ENCODE measurements at places on chromosomes 5 and 9. TPM values are rescaled to one million over a fixed set of nuclear protein-coding genes. Genes with fewer than 3 reads are reported as not detected.

The ESM1 gene
- 0.49 TPM for total RNA-seq

The RUSC2 gene
- total RNA-seq: 65.8 TPM

The CCDC69 gene
- 51.9 TPM for total RNA-seq

The DNAJC25 gene
- total RNA-seq: 6.0 TPM

The SIMC1 gene
- 19.7 TPM for total RNA-seq

The ORM2 gene
- not detected for total RNA-seq

The TUSC1 gene
- 22.1 TPM for total RNA-seq

The GAS1 gene
- total RNA-seq: 105 TPM

The C7 gene
- total RNA-seq: 412 TPM

The PKN3 gene
- total RNA-seq: 11.1 TPM

The PCDHB12 gene
- total RNA-seq: 5.7 TPM

The IL9 gene
- total RNA-seq: not detected

The PTGDS gene
- 145 TPM for total RNA-seq

The TMEM252 gene
- not detected for total RNA-seq

All from aorta (tissue), 5 donors.